Adipocyte (in vitro differentiated cells): ENCODE measurements at places on chromosomes 6 and 20.

DNA sequence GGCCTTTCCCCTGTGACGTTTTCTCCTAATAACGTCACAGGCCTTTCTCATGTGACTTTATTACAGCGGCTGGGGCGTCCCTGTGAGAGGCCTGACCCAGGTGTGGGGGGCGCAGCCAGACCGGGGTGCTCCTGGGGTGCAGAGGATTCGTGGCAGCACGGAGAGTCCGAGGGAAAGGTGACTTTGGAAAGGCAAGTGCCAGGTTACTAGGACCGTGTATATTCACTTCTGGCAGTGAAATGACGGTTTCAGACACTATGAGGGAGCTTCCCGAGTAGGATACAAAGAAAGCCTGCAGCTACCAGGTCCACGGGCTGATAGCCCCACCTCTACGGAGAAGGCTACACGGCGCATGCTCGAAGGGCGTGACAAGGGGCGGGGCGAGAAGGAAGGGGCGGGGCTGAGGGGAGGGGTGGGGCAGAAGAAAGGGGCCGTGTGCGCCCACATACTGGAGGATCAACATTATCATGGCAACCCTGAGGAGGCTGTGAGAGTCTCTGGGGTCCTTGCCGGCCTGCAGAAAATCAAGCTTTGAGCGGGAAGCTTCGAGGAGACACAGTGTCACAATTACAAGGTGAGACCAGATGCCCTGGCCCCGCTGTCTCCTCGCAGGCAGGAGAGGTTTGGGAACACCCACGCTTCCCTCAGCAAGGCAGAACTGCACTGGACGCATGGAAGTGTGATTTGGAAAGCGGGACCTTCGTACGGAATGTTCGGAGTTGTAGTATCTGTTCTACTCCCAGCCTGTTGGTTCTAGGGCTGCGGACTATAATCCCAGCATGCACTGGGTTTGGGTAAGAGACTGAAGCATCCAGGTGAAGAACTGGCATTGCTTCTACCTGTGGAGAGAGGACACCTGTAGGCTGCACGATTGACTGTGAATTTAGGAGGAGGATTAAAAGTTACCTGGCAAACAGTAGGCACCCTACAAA is 54.4 kb upstream of the ZNF337 start:
- DNase-seq, result peak; percentile 13

DNA sequence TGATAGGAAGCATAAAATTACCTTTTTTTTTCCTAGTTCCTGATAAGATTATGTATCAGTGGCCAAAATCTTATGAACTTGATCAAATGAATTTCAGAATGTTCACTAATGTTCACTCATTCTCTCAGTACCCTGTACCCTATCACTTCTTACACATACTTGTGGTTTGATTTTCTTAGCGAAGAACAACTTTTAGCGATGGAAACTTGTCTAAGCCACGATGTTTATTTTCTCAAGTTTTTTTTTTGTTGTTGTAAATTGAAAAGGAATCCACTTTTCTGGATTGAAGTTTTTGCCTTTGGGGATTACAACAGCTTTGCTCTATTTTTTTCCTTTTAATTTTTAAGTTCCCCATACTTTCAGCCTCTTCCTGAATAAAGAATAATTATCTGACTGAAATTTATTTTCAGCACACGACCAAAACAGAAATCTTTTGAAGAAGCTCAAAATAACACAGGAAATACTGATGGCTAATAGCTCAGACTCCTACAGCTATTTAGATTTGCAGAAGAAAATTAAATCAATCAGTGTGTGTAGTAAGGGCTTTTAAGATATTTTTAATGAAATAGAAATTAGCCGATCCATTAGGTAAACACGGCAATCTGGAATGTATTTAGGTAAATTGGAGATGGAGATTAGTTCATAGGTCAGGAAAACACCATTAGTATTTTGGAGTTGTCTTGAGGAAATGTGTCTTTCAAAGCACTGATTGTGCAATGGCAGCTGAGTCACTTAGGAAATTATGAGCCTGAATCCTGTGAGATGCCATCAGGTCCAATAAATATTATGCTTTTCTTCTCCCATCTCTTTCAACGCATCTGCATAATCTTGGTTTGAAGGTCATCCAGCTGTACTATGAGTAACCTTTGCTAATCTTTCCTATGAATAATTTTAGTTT is 217.5 kb downstream of the GJA1 start:
- DNase-seq, result peak; percentile 93

GRCh38 chr6:166636191-166636933 is 9.3 kb upstream of the RPS6KA2 start:
- no peak for DNase-seq

- peak; percentile 34 for DNase-seq
Measured at GRCh38 chr6:154367839-154368695, 11.5 kb upstream of the IPCEF1 start.

DNA sequence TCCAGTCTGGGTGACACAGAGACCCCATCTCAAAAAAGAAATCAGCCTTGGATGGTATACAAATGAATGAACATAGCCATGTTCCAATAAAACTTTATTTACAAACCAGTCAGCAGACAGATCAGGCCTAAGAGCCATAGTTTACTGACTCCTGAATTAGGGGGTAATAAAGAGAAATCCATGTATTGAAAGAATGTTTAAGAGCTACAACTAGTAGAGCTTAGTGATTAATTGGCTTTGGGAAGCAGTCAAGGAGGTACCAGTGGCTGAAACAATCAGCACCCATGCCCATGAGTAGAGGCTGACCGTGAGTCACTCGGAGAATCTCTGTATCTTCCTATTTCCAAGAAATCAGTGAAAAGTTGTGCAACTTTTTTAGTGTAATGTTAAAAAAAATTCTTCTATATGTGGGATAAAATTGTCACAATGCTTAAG is 223.6 kb upstream of the RREB1 start:
- DNase-seq, result no peak

- no peak for DNase-seq
Measured at GRCh38 chr6:167549213-167549612, 224.3 kb downstream of the TTLL2 start.

DNA sequence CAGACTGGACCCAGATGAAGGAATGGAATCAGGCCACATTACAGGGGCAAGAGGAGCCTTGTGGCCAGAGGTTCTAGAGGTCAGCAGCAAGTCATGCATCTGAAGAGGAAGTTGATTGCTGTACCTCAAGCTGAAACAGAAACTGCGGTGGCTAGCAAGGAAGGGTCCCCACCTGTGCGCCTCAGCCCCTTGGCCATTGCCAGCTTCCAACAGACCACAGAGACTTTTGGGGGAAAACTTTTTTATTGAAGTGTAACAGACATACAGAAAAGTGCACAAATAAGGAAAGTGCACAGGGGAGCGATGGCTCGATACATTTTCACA is 26.8 kb upstream of the SLC9A8 start:
- no peak for DNase-seq

GRCh38 chr20:3997446-3997845 is 17.9 kb downstream of the RNF24 start:
- DNase-seq, result no peak

GRCh38 chr6:145829102-145829501 is 14.5 kb upstream of the FBXO30 start:
- DNase-seq, result no peak

- no peak for DNase-seq
Measured at GRCh38 chr6:17062871-17063440, 38.9 kb upstream of the STMND1 start.

DNA sequence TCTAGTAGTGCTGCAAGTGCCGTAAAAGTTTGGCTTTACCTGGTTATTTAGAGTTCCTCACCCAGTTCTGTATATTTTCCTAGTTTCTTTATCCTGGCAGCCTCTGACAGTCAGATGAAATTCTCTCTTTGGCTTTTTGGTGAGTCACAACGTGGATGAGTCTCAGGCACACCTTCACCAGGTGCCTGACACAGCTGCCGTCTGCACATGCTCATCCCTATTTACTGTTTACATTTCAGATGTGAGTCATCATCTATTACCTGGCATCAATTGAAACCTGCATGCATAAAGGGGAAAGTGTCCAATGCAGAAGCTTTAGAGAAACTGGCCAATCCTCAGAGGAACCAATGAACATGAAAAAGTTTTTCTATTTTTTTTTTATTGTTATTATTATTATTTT is 33.3 kb upstream of the ADGRF4 start:
- DNase-seq, result no peak

GRCh38 chr6:25472306-25472705 is 179.7 kb upstream of the SCGN start:
- DNase-seq, result no peak

- DNase-seq, result peak; percentile 90
Measured at GRCh38 chr20:58471193-58472164, 43.7 kb downstream of the APCDD1L start.

DNA sequence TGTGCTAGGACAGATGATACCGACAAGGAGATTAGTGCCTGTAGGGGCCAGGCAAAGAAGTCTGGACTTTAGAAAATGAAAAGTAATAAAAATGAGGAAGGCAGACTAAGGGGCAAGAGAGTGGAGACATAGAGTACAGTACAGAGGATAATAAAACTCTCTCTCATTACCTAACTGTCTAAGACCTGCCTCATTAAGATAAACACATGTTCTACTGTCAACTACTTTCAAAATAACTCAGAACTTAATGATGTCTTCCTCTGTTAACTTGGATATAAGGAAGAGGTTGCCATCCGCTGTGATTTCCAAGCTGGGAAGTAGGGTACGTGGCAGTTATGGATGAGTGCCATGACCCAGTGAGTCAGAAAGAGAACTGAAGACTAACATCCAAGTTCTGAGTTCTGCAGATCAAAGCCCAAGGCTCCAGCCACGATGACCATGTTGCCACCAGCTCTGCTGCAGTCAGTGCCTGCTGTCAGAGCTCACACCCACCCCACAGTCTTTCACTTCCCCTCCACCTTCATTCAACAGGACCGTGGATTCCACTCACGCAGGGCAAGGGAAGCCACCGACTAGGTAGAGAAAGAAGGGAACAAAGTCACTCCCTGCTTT is 81.8 kb downstream of the KIF16B start:
- no peak for DNase-seq

DNA sequence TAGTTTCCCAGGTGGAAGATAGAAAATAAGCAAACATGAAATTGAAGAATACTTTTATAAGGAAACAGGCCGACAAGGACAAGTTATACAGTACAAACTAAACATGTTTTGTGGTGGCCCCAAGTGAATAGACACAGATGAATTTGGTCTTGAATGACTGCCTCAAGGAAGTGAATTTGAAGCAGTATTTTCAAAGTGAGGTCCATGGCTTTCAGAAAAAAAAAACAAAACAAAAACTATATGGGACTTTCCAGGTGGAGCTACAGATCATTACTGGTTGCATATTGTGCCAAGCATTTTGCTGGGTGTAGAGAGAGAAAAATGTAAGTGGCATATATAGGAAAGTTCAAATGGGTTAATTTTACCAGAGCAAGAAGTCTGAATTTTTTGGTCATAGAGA is 68.8 kb downstream of the CYB5R4 start:
- DNase-seq, result no peak

DNA sequence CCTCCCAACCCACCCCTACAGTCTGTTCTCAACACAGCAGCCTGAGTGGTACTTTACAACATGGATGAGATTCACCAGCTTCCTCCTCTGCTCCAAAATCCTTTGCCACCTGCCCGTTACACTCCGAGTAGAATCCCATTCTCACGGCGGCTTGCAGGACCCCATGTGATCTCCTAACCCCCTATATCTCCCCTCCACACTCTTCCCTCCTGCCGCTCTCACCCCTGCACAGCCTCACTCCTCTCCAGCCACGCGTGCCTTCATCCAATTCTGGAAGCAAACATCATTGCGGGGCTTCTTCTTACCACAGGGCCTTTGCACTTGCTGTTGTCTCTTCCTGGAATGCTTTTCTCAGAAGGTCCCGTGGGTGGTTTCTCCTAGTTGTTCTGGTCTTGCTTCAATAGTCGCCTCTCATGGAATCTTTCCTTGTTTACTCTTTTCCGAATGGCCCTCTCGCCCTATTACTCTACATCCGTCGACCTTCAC is 472.3 kb downstream of the CDH26 start:
- no peak for DNase-seq
